Effector memory CD4-positive, alpha-beta T cell (primary cell): ENCODE measurements at places on chromosomes 6 and 20.

DNA sequence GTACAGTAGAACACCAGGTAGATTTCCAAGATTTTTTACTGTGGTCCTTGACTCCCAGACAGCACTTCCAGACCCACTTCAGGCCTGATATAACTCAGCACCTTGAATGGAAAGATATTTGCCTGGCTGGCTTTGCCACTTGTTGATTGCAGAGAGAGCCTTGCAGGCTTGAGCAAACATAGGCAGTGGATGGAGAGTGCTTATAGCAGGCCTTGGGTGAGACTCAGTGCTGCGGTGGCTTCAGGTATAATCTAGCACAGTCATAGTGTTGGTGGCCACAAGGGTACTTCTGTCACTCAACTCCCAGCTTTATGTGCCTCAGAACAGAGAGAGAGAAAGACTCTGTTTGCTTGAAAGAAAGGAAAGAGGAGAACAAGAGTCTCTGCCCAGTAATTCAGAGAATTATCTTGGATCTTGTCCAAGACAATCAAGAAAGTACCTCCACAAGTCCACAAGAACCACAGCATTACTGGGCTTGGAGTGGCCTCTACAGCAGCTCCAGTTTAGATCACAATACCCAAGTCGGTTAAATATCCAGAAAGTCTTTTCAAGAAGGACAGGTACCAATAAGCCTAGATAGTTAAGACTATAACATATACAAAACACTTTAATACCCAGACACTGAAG lies 70.5 kb upstream of the FKBP1C start:
- DNase-seq: no peak

- DNase-seq: no peak
These were observed 40.1 kb downstream of the BFSP1 start for GRCh38 chr20:17491041-17491440.

- DNase-seq: no peak
These were observed 9.7 kb downstream of the BACH2 start for GRCh38 chr6:90286884-90287488.

GRCh38 chr20:59043698-59044097 lies 1.1 kb upstream of the PRELID3B start:
- no peak for DNase-seq

GRCh38 chr6:14645221-14645620 lies 527.6 kb downstream of the CD83 start:
- no peak for DNase-seq

DNA sequence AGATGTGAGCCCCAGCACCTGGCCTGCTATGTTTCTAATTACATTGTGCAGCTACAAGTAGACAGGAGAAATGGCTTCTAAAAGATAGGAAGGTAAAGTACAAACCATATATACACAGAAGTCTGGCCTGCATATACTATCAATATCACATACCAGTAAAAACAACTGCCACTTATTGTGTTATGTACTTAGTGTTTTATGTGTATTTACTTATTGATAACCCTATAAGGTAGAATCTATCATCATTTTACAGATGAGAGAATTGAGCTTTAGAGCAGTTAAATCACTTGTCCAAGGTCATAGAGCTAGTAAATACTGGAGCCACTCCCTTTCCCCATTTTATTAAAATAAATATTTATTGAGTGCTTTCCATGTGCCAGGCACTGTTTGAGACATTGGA lies 102.4 kb upstream of the PRDM1 start:
- no peak for DNase-seq

DNA sequence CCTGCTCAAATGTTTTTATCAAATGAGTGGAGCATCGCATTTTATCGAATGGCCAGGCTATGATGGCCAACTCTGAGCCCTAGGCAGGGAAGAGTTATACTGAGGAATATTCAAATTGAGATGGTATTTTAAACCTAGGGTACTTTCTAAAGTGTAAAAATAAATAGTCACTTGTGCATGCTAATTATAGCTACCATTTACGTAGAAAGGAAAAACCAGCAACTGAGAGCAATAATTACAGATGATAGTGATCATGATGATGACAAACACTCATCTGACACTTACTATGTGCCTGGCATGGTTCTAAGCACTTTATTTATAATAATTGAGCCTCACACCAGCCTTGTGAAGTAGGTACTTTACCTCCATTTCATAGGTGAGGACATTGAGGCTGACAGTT lies 455.7 kb downstream of the CD83 start:
- DNase-seq: no peak

DNA sequence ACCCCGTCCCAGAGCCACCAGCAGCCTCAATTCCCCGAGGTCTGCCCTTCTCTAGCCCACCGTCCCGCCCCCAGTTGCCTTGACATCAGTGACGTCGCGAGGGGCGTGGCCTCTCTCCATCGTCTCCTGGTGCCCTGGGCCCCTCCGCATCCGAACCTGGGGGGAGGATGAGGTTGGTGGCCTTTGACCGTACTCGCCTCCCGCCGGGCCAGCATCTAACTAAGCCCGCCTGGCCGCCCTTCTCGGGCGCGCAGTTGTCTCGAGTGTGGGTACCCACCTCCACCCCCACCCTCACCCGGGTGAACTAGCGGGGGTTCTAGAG lies 5.5 kb upstream of the ARMC12 start:
- DNase-seq: peak; percentile 86

- no peak for DNase-seq
These were observed 12.0 kb upstream of the LTA start for GRCh38 chr6:31559958-31560696.

- peak; percentile 79 for DNase-seq
These were observed 901 bp upstream of the TRIM26 start for GRCh38 chr6:30213957-30214656.

DNA sequence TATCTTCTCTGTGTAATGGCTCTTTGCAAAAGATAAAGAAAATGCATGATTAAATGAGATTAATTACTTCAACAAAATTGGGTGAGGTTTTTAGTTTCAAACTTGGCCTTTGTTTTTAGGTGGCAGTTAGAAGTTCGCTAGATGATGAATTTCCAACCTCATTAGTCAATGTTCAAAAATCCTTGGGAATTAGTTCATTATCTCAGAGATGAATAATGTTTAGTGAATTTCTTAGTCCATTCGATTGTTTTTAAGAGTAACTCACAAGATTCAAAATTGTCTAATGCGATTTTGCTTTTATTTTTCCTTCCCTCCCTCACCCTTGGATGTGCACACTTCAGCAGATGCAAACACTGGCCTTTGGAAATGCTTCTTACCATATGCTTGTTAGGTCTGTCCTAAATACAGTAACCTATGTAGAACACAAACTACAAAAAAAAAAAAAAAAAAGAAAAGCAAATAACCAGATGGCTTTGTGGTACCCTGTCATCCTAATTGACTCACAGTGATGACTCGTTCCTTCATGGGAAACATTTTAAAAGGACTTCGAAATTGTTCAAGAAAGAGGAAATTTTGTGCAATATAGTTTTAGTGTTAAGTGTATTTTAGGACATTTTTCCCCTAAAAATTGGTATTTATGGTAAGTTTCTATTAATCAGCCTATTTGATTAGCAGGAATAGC lies 66.7 kb downstream of the FAM229B start:
- DNase-seq: no peak
